CD4-positive, alpha-beta T cell (primary cell): ENCODE measurements at places on chromosomes 6 and 20.

- no peak for DNase-seq
Measured at GRCh38 chr20:36709126-36709525, 36.8 kb downstream of the NDRG3 start.

DNA sequence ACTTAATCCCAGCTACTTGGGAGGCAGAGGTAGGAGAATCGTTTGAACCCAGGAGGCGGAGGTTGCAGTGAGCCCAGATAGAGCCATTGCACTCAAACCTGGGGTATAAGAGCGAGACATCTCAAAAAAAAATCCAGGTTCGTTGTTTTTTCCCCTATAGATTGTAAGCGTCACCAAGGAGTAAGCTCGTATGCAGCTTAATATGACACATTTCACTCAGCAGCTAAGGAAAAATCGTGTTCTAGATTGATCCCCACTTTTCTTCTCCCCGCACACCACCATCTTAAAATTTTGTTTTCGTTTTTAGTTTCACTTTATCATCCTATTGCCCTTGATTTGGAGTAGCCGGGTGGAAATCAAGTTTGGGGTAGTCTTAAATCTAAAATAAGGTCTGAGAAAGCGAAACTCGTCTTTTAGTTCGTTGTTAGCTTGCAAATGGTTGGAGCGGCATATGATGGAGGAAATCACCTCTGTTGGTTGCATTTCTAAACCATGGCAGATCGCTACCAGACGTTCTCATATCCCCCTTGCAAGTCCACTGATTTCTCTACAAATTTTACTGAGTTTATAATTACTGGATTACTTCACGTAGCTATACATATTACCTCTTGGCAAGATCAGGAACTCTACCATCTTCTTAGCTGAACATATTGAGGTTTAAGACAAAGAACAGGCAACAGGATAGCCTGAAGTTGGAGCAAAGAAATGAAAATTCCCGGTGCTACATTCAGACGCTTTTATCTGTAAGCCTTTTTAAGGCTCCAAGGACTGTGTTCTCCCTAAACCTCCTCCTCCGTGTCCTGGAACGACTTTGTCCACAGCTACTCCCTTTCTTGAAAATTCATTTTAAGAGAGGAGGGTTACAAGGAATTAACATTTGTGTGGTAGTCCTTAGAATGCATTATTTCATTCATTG lies 91.1 kb upstream of the BTN3A2 start:
- DNase-seq: no peak

DNA sequence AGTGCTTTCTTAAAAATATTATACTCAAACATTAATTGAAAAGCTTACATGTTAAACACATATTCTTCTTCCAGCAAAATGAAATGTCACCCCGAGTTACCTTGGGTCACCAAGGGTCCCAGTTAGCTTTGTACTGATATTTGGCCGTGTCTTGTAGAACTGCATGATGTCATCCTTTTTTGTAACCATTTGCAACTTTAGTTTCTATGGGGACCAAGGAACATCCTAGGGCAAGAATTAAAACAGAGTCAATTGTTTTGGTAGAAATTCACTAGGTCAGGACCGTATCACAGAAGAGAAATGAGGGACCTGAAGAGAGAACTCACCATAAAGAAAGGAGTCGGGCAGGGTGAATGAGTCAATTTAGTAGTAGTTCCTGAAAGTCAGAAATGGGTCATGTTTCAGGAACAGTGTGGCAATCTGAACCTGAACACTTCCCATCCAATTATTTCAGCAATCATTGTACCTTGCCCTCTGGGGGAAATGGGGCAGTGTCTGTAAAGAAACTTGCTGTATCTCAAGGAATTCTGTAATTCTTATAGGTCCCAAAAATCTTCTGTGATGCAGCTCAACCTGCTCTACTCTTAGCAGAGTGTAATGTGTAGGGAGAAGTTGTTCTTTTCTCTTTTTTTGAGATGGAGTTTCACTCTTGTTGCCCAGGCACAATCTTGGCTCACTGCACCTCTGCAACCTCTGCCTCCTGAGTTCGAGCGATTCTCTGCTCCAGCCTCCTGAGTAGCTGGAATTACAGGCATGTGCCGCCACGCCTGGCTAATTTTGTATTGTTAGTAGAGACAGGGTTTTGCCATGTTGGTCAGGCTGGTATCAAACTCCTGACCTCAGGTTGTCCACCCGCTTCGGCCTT lies 5.3 kb upstream of the AKAP7 start:
- DNase-seq: no peak

GRCh38 chr6:158894193-158894592 lies 75.0 kb upstream of the EZR start:
- no peak for DNase-seq

DNA sequence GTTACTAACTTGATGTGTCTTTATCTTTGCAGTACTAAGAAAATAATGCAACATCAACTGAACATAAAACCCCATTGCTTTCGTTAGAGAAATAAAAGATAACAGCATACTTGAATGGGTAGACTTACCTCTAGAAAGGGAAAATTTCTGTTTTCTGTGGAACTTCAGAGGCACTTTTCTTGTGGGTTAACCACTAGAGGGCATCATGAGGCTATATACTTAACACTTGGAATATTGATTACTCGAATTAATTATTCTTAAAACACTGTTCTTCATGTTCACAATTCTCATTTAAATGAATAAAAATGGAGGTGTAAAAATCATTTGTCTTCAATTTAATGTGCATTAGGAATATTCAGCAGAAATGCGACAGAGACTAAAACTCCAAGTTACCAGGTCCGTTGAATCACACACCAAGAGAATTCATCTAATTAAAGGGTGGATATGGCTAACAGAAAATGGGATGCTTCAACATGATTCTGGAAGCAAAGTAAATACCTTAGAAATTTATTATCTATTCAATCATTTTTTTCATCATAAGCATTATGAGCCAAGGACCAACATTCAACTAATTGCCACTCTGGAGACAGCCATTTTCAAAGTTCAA lies 330.8 kb upstream of the PREP start:
- no peak for DNase-seq

GRCh38 chr20:53081916-53082863 lies 110.0 kb downstream of the TSHZ2 start:
- DNase-seq: no peak

GRCh38 chr6:159307246-159307790 lies 138.1 kb downstream of the FNDC1 start:
- DNase-seq: no peak

GRCh38 chr6:125164696-125165095 lies 11.1 kb downstream of the TPD52L1 start:
- DNase-seq: no peak

DNA sequence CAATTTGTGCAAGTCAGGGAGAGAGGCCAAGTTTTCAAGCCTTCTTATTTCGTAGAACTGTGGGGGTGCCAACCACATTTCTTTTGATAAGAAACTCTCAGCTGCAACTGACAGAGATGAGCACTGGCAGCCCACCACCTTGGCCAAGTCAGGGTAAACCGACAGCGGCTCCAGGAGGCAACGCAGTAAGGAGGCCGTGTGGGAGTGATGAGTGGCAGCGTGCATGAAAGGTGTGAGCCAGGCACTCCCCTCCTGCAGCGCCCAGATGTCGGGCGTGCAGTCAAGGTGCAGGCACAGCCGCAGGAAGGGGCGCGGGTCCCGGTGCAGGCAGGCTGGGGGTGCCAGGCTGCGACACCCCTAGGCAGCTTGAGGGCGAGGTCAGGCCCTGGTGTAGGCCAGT lies 49.2 kb upstream of the HDAC2 start:
- no peak for DNase-seq

- no peak for DNase-seq
Measured at GRCh38 chr6:88238065-88238464, 71.9 kb upstream of the CNR1 start.

GRCh38 chr20:43863330-43863729 lies 51.3 kb upstream of the TOX2 start:
- DNase-seq: no peak

DNA sequence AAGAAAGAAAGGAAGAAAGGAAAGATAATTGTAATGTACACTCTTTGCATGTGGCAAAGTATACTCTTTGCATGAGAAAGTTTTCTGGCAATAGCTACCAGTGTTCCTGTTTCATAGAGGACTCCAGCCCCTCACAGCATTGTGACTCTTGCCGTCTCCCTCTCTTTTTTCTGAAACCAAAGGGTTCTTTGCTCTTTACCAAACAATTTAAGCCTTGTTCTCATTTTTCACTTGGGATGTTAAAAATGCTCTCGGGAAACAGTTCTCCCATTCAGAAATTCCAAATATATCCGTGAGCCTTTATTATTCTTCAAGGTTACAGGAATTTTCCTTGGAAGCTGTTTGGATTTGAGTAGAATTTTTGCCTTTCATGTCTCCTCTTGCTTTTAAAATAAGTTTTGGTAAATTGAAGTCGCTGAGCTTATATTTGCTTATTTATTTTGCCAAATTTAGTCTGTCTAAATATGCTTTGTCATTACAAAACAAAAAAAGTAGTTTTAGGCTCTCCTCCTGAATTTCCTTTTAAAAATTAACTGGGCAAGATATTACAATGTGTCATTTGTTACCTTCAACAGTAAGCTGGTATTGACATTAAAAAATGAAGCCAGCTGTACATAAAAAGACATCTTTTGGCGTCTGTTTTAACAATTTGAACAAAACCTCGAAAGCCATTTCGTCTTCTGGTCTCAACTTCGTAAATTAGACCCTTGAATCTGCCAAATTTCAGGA lies 103.8 kb upstream of the ARMC2 start:
- DNase-seq: no peak

GRCh38 chr6:138528956-138529355 lies 29.7 kb upstream of the NHSL1 start:
- no peak for DNase-seq

DNA sequence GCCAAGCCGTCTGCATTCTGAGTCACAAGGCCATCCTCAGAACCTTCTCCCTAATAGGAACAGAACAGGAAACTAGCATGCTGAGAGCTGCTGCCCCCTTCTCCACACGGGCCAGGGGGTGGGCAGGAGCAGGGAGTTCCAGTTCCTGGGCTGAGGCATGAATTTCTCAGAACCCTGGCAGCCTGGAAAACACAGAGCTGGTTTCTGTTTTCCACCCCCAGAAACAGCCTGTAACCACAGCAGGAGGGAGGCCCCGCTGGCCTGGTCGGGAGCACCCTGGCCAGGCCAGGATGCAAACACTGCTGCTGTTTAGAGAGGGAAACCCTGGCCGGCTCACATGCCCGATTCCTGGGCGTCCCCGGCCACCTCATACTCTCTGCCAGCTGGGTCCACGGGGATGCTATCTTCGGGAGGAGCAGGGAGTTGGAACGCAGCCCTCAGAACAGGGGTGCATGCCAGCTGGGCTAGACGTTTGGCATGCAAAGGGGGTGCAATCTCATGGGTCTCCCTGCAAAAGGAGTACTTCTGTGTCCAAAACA lies 130.1 kb downstream of the NFATC2 start:
- DNase-seq: no peak

DNA sequence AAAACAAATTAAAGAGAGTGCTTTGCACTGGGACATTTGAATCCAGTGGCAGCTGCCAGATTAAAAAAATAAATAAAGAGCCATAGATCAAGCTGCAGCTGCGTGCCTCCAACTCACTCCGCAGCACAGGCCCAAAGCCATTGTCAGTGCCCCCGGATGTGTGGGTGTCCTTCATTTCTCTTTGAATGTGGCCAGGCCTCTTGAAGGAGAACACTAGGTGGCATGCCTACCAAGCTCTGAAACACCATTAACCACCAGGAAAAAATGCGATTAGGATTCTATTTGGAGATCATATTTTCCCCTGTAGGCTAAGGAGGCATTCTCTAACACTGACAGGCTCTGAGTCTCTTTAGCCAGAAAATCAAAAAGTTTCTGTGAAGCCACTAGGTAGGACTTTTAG lies 549.8 kb downstream of the PRKN start:
- DNase-seq: no peak

DNA sequence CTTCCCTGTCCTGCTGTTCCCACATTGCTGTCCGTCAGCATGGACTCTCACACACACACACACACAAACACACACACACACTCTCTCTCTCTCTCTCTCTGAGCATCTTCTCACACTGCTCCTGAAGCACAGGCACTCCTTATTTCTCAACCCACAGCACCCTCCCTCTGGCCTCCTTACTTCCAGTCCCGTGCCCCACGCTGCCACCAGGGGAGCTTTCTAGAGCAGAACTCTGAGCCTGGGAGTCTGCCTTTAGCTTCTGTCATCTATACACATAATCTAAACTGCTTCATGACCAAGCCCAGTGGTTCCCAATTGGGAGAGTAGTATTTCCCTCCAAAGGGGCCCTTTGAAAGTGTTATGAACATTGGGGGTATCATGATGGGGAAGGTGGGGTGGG lies 29.1 kb downstream of the HECA start:
- DNase-seq: peak; percentile 20

GRCh38 chr6:40551966-40552505 lies 35.1 kb downstream of the LRFN2 start:
- DNase-seq: no peak

DNA sequence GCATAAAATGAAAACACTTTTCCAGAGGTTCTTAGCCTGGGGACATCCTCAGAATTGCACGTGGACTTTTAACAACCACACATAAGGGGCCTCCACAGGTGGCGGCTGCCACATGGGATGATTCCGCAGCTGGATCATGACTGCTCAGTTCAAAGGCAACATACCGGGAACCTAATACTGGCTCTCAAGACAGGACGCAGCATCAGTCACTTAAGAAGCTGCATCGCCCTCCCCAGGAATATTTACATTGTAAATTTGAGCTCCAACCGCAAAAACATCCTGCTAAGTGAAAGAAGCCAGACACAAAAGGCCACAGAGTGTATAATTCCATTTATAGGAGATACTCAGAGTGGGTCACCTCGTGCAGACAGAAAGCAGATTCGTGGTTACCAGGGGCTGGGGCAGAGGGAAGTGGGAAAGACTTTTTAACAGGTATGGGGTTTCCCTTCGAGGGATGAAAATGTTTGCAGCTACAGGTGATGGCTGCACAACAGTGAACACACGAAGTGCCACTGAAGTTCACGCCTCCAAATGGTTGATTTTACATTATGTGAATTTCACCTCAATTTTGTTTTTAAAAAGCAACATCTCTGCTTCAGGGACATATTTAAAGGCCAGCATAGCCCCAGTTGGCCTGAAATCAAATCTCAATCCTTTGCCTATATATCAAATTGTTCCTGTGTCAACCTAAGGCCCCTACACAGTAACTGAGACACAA lies 141.5 kb downstream of the BMP7 start:
- DNase-seq: no peak

- no peak for DNase-seq
Measured at GRCh38 chr6:79384845-79385244, 150.4 kb upstream of the HMGN3 start.

DNA sequence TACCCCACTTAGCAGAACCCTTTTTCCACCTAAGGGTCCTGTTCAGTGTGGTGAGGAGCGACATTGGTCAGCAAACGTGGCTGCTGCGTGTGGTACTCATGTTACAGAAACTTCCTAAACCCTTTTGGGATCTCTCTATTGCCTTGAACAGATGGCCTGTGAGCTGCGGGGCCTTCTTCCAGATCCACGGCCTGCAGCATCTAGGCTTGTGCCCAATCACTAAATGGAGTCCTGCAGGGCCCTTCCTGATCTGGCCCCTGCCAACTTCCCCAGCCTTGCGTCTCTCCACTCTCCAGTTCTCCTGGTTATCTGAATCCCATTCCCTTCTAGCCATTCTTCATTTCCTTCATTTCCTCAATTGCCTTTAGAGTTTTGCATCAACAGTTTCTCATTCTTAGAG lies 85.6 kb downstream of the PDE7B start:
- no peak for DNase-seq

GRCh38 chr6:37083243-37084138 lies 78.0 kb downstream of the FGD2 start:
- no peak for DNase-seq
